ENCODE measurements at places on chromosomes 6 and 20.

GRCh38 chr6:19895866-19896692 is 58.9 kb downstream of the ID4 start:
- DNase-seq = no peak

- DNase-seq = no peak
Observed at GRCh38 chr6:150878347-150879213, 13.1 kb downstream of the MTHFD1L start.

- DNase-seq = peak; percentile 4
Observed at GRCh38 chr6:17393892-17394631, 667 bp downstream of the CAP2 start.

DNA sequence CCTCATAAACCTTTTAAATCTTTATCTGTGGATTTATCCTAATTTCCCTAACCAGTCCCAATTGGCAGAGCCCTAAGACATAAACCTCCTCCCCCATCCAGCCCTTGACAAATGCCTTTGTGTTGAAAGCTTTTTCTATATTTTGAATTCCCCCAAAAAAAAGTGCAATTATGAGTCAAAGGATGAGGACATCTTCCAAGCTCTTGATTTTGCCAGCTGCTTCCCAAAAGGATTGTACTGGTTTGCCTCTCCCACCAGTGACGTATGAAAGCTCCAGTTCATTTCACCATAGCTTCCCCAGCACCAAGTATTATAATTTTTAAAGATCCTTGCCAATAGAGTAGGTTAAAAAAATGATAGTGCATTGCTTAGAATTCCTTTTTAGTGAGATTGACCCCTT is 38.9 kb downstream of the SIRPA start:
- DNase-seq = no peak

GRCh38 chr6:27605401-27606342 is 132.8 kb upstream of the ZNF184 start:
- DNase-seq = peak; percentile 35

DNA sequence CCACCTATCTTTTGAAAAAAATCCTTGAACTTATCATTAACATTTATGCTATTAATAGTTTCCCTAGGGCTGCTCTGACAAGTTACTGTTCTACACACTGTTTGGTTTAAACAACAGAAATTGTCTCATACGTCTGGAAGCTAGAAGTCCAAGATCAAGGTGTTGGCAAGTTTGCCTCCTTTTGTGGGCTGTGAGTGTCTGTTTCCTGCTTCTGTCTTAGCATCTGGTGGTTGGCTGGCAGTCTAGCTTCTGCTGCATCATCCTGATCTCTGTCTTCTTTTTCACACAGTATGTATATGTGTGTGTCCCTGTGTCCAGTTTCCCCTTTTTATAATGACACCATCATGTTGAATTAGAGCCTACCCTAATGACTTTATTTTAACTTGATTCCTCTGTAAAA is 154.8 kb downstream of the RPS12 start:
- DNase-seq = no peak

GRCh38 chr6:168951217-168951616 is 302.4 kb downstream of the THBS2 start:
- DNase-seq = no peak

- no peak for DNase-seq
Observed at GRCh38 chr6:20909621-20910020, 375.4 kb downstream of the CDKAL1 start.

- DNase-seq = no peak
Observed at GRCh38 chr6:69863766-69864165, 2.6 kb upstream of the COL19A1 start.

GRCh38 chr6:109979033-109979921 is 1.2 kb downstream of the GPR6 start:
- DNase-seq = no peak

DNA sequence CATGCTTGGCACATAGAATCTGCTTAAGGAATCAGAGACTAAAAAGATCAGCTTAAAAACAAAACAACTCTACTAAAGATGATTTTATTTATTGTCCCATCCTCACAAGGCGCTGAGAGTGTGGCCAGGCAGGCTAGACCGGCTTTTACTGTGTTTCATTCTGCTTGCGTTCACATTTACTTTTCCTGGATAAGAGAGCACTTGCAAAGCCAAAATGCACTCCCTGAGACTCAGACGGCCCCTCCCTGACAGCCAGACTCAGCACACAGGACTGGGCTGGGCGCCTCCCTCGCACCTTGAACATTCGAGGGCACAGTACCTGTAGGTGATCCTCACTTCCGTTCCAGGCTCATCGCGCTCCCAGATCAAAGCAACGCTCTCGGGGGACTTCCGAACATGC is 10.2 kb downstream of the ACSS1 start:
- DNase-seq = no peak

- DNase-seq = no peak
Observed at GRCh38 chr20:54438166-54438565, 37.2 kb upstream of the DOK5 start.

GRCh38 chr6:157943964-157944283 is 37.7 kb upstream of the SYNJ2 start:
- DNase-seq = no peak

GRCh38 chr6:22072949-22073348 is 223.9 kb downstream of the PRL start:
- DNase-seq = no peak

DNA sequence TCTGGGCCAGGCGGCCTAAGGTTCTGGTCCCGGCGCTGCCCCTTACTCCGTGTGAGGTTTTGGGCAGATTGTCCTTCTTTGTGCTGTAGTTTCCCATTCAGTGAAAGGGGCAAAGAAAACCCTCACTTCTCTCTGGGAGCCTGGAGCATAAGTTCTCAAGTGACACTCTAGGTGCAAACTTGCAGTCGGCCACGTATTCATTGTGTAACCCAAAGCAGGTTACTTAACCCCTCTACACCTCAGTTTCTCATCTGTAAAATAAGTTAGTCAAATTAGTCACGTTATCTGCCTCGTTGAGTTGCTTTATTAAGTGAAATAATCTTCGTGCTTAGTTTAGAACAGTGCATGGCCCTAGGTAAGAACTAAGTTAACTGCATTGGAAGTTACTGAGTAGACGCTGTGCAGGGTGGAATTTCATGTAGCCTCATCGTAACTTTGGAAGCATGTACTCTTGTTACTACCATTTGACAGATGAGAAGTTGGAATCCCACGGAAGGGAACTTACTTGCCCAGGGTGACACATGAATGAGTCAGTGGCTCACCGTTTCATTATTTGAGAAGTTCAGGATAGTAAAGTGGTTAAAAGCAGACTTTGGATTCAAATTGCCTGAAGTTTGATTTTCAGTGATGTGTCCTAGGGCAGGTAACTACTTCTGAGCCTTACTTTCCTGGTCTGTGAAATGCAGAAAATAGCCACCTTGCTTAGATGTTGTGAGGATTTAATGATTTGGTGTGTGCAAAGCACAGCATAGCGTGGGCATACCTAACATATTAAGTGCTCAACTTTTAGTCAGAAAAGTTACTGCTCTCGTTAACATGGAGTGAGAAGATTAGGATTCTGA is 556 bp upstream of the MROH8 start:
- no peak for DNase-seq

DNA sequence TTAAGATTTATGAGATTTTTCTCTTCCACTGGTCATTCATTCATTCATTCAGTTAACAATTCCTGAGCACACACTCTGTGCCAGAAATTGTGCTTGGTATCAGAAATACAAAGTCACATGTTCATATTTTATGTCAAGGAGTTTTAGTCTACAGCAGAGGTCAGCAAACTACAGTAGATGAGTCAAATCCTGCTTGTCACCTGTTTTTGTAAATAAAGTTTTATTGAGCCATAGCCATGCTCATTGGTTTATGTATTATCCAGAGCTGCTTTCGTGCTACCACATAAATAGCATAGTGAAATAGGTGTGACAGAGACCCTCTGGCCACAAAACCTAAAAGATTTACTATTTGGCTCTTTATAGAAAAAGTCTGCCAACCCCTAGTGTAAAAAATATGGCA is 46.8 kb downstream of the THEMIS start:
- no peak for DNase-seq

DNA sequence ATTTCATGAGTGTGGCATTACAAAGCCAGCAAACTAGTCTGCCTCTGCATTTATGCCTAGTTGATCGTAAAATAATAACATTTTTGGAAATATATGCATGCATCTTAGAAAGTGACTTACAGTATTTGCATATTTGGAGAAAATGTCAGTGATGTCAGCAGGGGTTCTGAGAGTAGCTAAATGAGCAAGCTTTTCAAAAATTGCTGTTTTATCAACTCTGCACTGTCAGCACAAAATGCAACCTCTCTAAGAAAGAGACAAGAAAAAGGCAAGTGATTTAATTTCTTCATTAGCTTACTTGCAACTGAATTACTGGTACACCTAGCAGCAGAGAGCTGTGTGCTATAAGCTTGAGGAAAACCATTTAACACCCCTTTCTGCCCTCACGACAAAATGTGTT is 632.5 kb upstream of the MMS22L start:
- no peak for DNase-seq

- no peak for DNase-seq
Observed at GRCh38 chr6:90160013-90160412, 136.6 kb downstream of the BACH2 start.

- DNase-seq = no peak
Observed at GRCh38 chr6:90464507-90464906, 122.4 kb downstream of the MAP3K7 start.

GRCh38 chr20:62197311-62197710 is 14.5 kb downstream of the MTG2 start:
- DNase-seq = no peak

- DNase-seq = peak; percentile 66
Observed at GRCh38 chr6:157800420-157801237, 22.4 kb upstream of the SNX9 start.

DNA sequence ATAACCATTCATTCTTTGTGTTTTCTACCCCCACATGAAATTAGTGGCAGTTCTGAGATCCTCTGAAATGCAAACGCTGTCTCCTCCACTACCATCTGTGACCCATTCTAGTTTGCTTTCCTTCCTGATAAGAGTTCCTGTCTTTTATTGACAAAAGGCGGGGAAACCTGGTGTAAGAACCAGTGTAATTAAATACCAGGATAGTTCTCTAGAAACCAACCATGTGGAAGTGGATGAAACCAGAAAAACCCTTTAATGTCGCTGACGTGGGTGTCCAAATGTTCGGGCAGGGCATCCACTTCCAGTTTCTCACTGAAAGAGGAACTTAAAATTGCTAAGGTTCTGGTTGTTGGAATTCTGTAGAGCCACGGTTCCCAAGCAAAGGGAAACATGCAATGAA is 79.1 kb downstream of the TNFRSF21 start:
- DNase-seq = no peak

DNA sequence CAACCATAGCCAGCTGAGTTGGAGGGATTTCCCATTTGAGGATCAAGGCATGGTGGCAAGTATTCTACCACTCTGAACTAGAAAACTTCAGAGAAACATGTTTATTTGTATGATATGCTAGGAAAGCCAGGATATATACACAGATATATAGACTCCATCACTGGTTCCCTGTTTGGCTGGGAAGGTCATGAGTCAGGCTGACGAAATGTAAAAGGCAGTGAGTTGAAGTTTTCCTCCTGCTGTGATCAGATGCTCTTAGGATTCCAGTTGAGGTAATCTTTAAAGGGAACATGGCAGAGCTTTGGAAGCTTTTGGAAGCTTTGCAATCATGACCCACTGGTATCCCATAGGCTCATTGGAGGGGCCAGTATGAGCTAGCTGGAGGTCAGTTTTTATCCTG is 1369.1 kb downstream of the EPHA7 start:
- no peak for DNase-seq

DNA sequence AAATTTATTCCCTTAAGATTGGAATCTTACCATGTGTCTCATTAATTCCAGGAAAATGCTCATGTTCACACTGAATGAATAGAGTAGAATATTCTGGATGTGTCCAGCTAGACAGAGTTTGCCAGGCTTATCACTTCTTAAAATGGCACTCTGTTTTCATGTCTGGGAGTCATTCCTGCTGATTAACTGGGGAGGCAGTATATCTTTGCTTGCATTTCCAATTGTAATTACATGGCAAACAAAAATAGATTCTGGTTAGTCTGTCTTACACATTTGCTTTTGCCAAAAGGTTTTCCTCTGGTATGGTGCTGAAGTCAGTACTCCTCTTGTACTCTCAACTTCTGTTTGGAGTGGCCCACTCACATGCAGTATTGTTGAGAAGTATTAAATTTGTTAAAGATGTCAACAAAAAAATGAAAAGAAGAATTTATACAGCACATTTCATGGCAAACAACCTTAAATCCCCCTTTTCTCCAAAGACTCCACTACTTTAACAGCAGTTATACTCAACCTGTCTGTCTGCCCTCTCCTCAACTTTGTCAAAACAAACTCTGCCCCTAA is 70.2 kb downstream of the TENT5A start:
- DNase-seq = no peak

GRCh38 chr6:161355696-161356095 is 81.8 kb upstream of the AGPAT4 start:
- DNase-seq = no peak

DNA sequence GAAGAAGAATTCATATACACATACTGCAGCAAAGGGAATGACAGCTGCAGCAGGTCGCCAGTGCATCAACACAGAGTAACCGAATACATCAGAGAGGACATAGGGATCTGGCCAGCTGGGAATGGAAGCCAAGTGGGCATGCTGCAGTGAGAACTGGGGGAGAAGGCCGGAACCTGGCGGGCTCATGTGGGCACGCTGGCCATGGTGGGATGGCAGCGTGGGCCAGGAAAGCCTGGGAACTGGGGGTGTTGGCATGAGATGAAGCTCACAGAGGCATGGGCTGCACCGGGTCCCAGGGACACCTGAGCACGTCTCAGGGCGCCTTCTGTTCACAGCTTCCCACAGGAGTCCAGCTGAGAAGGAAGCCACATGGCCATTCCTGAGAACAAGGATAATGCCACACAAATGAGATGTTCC is 139.5 kb upstream of the AGPAT4 start:
- no peak for DNase-seq

GRCh38 chr6:125637207-125637606 is 112.2 kb upstream of the HEY2 start:
- DNase-seq = no peak

DNA sequence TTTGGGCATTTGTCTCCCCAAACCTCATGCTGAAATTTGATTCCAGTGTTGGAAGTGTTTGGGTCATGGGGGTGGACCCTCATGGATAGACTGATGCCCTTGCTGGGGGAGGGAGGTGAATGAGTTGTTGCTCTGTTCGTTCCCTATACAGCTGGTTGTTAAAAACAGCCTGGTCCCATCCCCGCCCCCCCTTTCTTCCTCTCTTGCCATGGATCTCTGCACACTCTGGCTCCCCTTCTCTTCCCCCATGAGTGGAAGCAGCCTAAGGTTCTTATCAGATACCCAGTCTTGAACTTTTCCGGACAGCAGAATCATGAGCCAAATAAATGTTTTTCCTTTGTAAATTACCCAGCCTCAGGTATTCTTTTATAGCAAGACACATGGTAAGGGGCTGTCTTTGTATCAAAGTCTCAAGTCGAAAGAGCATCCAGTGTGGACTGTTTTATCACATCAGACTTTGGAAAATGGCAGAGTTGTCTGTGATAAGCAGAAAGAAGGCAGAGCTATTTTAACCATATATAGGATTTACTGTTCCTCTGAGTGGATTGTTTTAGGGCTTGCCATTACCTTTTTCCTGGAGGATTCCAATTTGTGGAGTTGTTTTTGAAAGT is 31.2 kb downstream of the SLC9A8 start:
- no peak for DNase-seq

- no peak for DNase-seq
Observed at GRCh38 chr6:72446430-72446829, 175.4 kb upstream of the KCNQ5 start.

- no peak for DNase-seq
Observed at GRCh38 chr6:85362652-85363310, 87.1 kb upstream of the NT5E start.

- DNase-seq = no peak
Observed at GRCh38 chr6:15672818-15673217, 10.0 kb upstream of the DTNBP1 start.

GRCh38 chr6:142235272-142235671 is 66.5 kb upstream of the ADGRG6 start:
- DNase-seq = no peak

Measured in activated T-cell treated with anti-CD3 and anti-CD28 coated beads, Interleukin-2, amount 50 U/mL, for 72 hours (primary cell).